ENCODE measurements at places on chromosomes 12 and 14.

- no peak for DNase-seq
These were observed 32.4 kb downstream of the C14orf132 start for GRCh38 chr14:96071561-96071960.

GRCh38 chr12:94208622-94208966, 60.2 kb downstream of the PLXNC1 start:
- no peak for DNase-seq

- no peak for DNase-seq
These were observed 15.1 kb downstream of the BMAL2 start for GRCh38 chr12:27347779-27348178.

DNA sequence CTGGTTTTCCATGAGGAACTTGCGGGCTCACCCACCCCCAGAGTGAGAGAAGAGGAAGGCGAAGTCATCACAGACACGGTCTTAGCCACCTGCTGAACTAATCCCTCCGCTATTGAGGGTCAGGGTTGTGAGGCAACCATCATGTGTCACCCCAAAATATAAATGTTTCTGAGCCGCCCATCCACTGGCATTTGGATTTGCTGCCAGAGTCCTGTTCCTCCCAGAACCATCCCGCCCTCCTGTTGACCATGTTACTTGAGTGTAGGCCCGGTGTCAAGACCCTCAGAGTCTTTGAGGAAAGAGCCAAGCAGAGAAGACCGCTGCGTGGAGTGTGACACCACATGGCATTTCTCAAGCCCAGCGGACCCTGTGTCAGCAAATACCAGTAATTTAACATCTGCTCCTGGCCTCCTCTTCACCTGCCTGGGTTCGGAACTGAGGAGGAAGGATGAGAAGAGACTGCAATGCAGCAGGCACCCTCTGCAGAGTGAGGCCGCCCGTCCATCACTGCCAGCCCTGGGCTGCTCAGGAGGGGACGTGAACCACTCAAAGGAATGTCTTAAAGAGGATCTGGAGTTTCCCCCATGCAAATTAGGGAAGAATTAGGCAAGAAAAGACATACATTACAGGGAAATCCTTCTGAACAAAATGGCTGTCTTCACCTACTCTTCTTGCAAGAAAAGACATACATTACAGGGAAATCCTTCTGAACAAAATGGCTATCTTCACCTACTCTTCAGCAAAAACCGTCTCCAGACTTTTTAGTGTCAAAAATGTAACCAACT, 100.4 kb downstream of the FBXL14 start:
- DNase-seq, result no peak

GRCh38 chr12:52200086-52200780, 8.4 kb upstream of the KRT80 start:
- no peak for DNase-seq

DNA sequence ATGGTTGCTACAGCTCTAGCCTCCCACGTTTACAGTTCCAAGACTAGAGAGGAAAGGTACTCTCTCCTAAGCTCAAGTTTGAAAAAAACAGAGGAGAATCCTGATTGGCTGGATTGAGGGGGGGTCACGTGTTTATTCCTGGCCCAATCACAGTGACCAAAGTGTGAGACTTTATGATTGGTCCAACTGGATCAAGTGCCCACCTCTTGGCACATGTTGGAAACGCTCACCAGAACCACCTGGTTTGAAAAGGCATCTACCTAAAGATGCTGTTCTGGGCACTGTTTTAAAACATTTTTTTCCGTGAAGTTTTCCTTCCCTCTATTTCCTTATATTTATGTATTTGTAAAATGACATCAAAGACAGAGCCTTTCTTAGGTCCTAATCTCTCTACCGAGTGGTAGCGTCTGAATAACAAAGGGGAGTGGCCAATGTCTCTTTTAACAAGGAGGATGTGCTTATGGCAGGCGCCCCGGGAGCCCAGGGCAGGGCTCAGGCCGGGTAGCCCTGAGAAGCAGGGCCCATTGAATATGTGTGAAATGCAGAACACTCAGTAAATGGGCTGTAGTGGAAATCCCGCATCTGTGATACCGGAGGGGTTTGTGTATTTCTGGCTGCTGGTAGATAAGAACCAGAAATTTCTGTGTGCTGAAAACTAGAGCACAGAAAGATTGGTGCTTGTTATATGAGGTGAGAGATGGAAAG, 146.2 kb downstream of the ATP23 start:
- DNase-seq, result no peak

DNA sequence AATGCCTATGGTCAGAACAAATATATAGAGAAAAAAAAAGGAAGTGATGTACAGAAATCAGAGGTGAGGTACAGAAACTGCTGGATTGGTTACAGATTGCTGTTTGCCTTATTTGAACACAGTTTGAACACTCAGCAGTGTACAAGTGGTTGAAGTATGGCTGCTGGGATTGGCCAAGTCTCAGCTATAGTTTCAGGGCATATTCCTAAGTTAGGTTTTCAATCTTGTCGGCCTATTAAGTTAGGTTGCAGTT, 146.4 kb downstream of the LLPH start:
- DNase-seq, result no peak

- DNase-seq, result no peak
These were observed 14.6 kb upstream of the CACNB3 start for GRCh38 chr12:48803675-48804074.

All from activated CD8-positive, alpha-beta memory T cell treated with anti-CD3 and anti-CD28 coated beads for 4 hours (primary cell).